Activated naive CD8-positive, alpha-beta T cell treated with anti-CD3 and anti-CD28 coated beads, Interleukin-2, amount 50 U/mL, for 24 hours (primary cell): ENCODE measurements at places on chromosomes 12 and 14.

DNA sequence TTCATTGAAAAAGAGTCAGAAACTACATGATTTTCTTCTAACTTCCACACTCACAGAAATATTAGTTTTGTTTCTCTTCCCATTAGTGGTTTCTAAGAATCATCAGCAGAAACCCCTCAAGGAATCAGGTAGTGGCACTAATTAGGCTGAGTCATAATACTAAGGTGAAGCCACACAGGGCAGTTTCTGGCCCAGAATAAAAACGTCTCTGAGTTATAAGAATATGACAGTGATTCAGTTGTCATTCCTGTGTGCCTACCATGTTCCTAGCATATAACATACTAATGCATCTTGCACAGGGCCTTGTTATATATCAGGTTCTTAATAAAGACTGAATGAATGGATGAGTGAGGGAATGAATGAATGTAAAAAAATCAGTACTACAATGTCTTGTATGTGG is 206.0 kb upstream of the PLEKHG7 start:
- DNase-seq, result no peak

DNA sequence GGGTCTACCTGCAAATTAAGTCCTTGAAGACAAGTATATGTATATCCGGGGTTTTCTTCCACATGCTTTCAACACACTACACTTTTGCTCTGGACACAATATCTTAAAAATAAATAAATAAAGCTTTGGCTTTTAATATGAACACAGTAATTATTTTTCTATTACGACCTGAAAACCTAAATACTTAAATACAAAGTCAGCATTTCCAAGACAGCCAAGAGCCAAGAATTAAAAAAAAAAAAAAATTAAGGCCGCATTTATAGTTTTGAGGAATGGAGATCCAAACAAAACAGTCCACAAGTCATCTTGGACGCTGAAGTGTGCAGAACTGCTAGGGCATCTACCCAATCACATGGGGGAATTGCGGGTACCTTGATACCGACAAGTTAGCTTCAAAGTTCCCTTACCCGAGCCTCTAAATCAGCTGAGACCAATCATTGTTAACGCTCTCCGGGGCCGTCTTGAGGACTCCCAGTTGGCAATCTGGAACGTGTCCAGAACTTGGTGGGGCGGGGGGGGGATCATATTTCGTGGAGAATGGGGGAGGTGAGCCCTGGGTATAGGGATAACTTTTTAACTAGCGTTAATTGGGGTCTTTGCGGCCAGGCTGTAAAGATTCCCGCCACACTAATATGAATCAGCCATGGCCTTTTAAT is 731 bp upstream of the PCNX4 start:
- peak; percentile 17 for DNase-seq

DNA sequence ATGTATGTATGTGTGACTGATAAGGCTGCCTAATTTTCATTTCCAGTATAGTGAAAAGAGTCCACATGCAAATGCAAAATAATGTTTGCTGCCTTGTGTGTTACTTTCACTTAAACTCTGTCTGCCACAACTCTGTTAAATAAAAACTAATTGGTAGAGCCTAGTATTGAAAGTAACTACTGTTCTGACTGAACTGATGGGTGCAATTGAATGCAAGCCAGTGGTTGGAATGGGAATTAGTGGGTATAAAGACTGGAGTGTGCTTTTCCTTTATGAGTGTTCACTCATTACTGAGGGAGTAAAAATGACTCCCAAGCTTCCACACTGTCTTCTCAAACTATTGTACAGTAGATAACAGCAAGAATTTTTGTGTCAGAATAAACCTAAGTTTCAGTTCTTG is 571.0 kb downstream of the TMTC2 start:
- DNase-seq, result no peak

DNA sequence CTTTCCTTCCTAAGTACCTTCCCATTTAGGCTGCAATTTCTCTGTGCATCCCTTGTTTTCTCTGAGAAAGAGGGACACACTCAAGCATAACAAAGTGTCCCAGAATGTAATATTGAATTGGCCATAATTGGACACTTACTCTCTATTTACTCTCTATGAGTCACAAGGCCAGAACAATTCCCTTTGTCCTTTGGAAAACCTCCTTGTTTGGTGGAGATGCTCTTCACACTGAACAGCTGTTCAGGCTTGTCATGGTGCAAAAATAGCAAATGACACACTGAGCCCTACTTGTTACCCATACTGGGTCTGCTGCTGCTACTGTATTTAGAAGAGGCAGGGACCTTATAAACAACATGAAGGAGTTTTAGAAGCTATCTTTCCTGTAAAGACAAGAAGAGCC is 1590.5 kb upstream of the TMEM132C start:
- DNase-seq, result no peak

- peak; percentile 82 for DNase-seq
Observed at GRCh38 chr12:120944645-120945217, 33.6 kb upstream of the HNF1A start.

DNA sequence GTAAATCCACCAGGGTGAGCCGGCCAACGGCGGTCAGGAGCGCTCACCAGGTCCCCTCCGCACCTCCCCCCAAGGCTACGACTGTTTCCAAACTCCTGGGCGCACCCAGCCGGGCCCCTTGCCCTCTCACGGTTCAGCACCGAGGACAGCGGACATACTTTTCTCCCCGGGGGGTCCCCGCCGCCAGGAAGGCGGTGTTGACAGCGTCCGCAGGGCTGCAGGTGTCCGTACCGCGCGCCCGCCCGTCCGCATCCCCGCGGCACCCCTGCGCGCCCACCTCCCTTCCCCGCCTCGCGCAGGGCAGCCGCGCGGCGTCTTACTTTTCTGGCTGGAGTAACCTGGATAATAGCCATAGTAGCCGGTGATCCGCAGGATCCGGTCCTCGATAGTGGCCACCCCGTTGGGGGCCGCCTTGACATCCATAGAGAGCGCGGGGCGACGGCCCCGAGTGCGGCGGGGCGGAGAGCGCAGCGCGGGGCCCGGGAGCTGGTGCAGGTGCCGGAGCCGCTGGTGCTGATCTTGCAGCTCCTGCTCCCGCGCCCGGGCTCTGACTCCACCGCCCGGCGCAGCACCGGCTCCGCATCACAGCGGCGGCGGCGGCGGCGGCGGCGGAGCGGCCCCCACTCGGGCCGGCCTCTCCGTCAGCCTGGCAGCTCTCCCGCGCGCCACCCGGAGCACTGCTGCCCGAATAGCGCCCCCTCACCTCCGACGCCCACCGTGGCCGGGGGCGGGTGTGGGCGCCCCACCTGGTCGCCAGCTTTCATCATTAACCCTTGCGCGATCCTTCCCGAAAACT is at the start of gene SLC35F4:
TSS of gene SLC35F4 (minus strand) at position 690 of the 796 bp plus-strand sequence.
- no peak for DNase-seq

GRCh38 chr12:91663310-91663709 is 480.7 kb upstream of the DCN start:
- DNase-seq, result no peak

DNA sequence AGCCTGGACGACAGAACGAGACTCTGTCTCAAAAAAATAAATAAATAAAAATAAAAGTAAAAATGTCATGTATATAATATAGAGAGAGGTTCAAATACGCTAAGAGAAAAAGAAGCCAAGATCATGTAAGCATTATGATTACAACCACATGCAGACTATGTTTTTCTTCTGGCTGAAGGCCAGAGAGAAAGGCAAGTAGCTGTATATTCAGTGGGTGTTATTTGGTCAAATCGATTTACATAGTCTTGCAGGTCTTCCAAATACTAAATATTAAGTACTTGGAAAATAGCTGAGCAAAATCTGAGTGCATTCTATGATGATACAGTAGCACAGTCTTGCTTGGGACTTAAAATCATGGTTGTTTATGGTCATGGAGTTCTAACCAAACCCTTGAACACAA is 758.0 kb downstream of the DIO2 start:
- DNase-seq, result no peak

- no peak for DNase-seq
Observed at GRCh38 chr12:22835431-22835830, 210.5 kb downstream of the ETNK1 start.

DNA sequence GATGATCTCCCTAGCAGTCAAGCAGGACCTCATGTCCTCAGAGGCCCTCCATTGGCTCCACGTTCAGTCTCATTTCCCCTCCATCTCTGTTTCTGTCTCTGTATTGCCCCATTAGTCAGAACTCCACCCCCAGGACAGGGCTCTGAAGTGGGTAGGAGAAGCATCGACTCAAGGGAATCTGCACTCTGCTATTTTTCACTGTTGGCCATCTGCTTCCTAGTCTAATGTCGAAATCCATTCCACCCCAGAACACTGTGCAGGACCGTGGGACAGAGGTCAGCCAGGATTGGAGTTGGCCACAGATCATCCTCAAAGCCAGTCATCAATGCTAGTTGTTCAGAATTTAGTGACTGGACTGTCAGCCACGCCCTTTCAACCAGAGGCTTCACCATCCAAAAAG is 10.1 kb downstream of the KRT77 start:
- no peak for DNase-seq

- DNase-seq, result no peak
Observed at GRCh38 chr14:104928391-104929133, 3.9 kb downstream of the PLD4 start.

DNA sequence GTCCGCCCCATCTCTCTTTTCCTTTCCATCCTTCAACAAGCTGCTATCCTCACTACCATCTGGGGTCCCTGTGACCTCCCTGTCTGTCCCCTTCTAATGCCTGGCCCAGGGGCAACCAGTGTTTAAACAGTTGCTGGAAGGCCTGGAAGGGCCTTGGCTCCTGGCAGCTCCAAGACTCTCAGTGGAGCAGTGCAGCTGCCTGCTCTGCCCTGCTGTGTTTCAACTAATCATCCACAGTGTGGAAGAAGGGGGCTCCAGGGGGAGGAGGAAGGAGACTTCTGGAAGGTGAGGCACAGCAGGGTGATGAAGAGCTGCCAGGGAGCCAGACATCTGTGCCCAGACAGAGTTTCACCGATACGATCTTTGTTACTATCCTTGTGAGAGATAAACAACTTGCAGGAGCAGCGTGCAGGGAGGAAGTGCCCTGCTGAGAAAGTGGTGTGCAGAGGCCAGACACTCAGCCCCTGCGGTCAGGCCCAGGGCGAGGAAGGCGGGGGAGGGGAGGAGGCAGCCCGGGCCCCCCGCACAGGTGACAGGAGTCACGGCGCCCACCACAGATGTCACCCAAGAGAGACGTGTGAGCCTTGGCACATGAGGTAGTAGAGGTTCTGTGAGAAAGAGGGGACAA is 1061.8 kb downstream of the BCL11B start:
- DNase-seq, result peak; percentile 65

- no peak for DNase-seq
Observed at GRCh38 chr14:94001016-94001415, 3.9 kb downstream of the CCDC197 start.

GRCh38 chr14:101226603-101227425 is 323.3 kb upstream of the RTL1 start:
- no peak for DNase-seq

DNA sequence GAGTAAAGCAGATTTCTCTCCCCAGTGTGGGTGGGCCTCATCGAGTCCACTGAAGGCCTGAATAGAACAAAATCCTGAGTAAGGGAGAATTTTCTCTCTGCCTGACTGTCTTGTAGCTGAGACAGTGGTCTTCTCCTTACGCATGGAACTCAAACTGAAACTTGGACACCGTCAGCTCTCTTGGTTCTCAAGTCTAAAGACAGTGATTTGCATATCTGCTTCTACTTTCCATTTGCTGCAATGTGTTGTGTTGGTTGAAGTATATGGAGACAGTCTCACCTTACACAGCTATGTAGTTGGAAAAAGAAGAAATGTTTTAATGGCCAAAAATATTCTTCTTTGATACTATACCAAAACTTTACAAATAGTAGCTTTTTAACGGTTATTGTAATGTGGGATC is 160.2 kb upstream of the LMNTD1 start:
- DNase-seq, result no peak

DNA sequence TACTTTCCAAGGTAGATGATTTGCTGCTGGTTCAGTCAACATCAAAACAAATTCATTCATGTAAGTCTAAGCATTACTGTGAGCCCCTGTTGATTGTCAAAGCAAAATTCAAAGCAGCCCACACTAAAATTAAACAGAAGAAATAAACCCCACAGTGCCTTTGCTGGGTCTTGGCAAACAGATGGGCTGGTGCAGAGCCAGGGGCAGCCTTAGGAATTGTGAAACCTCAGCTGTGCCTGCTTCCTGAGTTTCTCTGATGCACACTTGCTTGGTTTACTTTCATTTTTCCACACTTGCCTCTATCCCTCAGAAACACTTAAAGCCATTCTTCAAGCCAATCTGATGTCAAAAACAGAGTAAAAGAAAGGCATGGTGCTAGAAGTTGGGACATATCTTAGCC is 6.6 kb upstream of the PLEKHG7 start:
- DNase-seq, result no peak

DNA sequence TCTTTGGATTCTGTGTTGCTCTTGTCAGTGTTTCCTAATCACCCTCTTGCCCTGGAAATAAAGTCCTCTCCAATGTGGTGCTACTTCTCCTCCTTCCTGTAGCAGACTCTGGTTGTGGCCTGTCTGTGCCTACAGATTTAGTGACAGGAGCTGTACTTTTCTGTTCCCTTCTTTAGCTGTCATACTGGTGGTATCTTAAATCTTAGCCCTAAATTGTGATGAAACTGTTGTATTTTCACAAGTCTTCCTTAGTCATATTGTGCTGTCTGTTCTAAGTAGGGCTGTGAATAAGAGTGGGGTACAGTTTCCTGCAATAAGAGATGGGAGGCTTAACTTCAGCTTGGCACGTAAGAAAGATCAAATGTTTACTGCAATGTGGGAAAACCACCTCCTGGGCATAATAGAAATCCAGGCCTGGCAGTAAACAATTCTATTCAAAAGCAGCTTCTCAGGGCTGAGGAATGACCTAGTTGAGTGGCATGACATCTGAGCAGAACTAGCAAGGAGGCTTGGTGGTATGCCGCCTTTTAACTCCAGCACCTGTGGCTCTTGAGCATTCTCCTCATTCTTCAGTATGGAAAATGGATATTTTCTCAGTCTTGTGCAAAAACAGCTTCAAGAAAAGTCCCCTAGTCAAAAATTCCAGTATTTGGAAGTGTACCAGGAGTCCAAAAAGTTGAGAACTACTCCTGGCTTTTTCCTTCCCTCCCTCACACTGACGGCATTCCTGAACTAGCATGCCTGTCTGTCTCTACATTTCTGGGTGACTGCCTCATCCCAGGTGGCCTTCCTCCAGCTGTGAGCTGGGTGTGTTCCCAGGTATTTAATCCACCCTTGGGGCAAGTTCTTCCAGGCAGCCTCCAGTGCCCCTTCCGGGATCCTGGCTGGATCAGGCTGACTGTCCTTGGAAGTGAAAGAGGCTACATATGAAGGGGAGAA is 19.5 kb downstream of the ANO6 start:
- DNase-seq, result no peak

GRCh38 chr12:98828802-98829600 is 183.9 kb downstream of the APAF1 start:
- no peak for DNase-seq

DNA sequence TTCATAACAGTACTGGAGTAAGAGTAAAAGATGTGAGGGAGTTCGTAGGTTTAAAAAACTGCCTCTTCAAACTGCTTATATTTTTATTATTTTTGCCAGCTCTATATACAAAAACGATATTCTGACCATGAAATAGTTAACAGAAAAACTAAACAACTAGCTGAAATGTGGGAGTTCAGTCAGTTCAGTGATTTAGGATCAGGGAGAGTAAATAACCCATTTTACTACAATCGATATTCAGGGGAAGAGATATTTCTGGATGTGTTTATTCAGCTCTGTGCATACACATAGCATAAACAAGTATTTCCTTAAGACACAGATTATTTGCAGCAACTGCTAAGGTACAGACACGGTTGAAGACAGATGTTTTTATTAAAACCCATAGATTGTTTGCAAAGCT is 470.9 kb downstream of the TMTC2 start:
- DNase-seq, result no peak

GRCh38 chr12:108714866-108715265 is 16.5 kb downstream of the CORO1C start:
- no peak for DNase-seq

- DNase-seq, result no peak
Observed at GRCh38 chr12:121769831-121770301, 23.6 kb downstream of the RHOF start.
